Cerebellum (tissue), 4 donors: ENCODE measurements at places on chromosomes 6 and 20. TPM values are rescaled to one million over a fixed set of nuclear protein-coding genes. Genes with fewer than 3 reads are reported as not detected.
A peak's percentile ranks its signal among the peaks of the same experiment; 100 is the strongest.

The PPIL6 gene
- total RNA-seq: 14.5 TPM

The DUSP15 gene
- total RNA-seq: 6.1 TPM

The SPDEF gene
- 0.18 TPM for total RNA-seq

The FAM83C gene
- total RNA-seq: not detected

GRCh38 chr6:28212510-28213212 is 12.4 kb upstream of the ZSCAN9 start:
- DNase-seq: no peak

GRCh38 chr6:166104872-166105271 is 62.8 kb downstream of the TBXT start:
- no peak for DNase-seq

DNA sequence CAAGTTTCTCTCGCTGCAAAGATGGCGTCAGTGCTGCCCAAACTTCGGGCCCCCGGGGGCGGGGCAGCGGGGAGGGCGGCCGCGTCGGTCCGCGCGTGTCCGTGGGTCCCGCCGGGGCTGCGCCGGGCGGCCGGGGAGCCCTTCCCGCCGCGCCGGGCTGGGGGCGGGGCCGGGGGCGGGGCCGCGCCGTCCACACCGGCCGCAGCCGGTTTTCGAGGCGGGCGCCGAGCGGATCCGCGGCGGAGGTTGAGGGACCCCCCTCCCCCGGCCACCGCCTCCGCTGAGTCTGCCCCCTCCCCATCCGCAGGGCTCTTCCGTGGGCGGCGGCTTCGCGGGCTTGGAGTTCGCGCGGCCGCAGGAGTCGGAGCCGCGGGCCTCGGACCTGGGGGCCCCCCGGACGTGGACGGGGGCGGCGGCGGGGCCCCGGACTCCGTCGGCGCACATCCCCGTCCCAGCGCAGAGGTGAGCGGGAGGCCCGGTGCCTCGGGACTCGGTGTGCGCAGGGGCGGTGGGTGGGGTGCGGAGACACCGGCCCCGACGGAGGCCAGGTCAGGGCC is 572 bp downstream of the SLC2A4RG start:
- no peak for DNase-seq

- no peak for DNase-seq
These were observed 1424.6 kb upstream of the ADGRB3 start for GRCh38 chr6:67210450-67210849.

- DNase-seq: no peak
These were observed 129.2 kb downstream of the SAMD5 start for GRCh38 chr6:147637620-147638195.

DNA sequence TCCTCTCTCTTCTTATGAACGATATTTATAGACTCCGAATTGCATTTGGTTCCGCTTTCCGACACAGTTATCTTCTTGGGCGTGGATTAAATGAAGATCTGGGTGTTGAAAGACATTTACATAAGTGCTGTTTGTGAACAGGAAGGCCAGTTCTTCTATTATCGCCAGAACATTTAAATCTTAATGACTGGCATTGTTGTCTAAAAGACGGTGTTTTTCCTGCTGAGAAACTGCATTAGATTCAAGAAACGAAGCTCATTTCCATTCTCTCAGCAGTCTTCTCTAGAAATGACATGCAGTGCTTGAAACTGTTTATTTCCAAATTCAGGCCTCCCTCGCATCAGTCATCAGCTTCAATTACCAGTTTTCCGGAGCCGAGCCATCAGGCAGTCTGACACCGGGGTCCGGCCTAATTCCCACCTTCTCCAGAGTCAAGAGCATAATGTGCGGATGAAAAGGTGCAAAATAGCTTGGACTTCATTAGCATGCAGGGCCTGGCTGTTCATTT is 16.0 kb downstream of the LINC00237 start:
- no peak for DNase-seq

GRCh38 chr6:16659466-16660156 is 101.6 kb downstream of the ATXN1 start:
- DNase-seq: no peak

GRCh38 chr6:116564921-116565872 is 6.1 kb upstream of the RWDD1 start:
- DNase-seq: peak; percentile 26

GRCh38 chr6:28586324-28586723 is 60.6 kb downstream of the GPX5 start:
- no peak for DNase-seq

DNA sequence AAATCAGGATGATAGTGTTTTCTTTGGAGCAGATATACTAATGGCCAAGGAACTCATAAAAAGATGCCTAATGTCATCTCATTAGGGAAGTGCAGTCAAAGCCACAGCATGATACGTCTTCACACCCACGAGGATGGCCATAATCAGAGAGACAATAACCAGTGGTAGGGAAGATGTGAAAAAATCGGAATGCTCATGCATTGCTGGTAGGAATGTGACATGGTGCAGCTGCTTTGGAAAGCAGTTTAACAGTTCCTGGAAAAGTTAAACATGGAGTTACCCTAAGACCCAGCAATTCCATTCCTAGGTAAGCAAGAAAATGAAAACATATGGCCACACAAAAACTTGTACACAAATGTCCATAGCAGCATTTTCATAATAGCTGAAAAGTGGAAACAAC is 29.9 kb downstream of the BCAS1 start:
- no peak for DNase-seq
